Progenitor cell of endocrine pancreas (in vitro differentiated cells): ENCODE measurements at places on chromosomes 6 and 20.

DNA sequence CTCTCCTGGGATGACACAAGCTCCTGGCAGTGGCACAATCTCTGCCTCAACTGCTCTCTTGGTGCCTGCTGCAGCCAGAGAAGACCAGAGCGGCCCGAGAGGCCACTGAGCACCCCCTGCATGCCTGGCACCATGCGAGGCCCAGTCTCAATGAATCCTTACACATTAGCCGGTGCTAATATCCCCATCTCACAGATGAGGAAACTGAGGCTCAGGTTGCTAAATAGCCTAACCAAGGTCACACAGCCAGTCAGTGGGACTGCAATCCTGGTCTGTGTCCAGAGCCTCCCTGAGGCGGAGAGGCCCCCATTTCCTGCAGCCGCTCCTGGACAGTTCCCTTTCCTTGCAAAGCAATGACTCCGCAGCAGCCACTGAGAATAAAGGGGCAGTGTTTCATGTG lies 81.2 kb downstream of the GRM4 start:
- no peak for DNase-seq

- no peak for DNase-seq
These were observed 31.3 kb downstream of the RARS2 start for GRCh38 chr6:87558446-87558845.

- DNase-seq, result no peak
These were observed 687.7 kb upstream of the MARCKS start for GRCh38 chr6:113169484-113169883.

- no peak for DNase-seq
These were observed 10.0 kb upstream of the FAM110A start for GRCh38 chr20:823574-823902.

- DNase-seq, result no peak
These were observed 17.1 kb downstream of the MYLIP start for GRCh38 chr6:16146028-16146427.

DNA sequence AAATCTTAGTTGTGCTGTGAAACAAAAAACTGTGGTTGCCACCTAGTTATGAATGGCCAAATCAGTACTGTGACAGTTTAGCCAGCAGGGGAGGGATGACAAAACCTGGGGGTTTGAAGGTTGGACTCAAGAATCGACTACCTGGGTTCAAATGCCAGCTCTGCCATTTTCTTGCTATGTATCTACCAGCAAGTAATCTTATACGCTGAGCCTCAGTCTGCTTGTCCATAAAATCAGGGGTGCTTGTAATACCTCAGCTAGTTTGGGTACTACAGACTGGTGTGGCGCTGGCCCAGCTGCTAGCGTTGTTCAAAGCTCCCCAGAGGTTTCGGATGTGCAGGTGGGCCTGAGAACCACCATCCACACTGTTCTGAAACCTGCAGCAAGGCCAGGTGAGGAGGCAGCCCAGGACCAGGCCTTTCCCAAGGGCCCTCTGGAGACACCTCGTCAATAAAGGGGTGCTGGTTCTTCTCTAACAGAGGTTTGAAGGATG lies 40.4 kb downstream of the TRAM2 start:
- DNase-seq, result no peak

- no peak for DNase-seq
These were observed 85.8 kb downstream of the TRMT11 start for GRCh38 chr6:126072172-126072571.

GRCh38 chr6:129641344-129641743 lies 68.6 kb downstream of the ARHGAP18 start:
- DNase-seq, result no peak

DNA sequence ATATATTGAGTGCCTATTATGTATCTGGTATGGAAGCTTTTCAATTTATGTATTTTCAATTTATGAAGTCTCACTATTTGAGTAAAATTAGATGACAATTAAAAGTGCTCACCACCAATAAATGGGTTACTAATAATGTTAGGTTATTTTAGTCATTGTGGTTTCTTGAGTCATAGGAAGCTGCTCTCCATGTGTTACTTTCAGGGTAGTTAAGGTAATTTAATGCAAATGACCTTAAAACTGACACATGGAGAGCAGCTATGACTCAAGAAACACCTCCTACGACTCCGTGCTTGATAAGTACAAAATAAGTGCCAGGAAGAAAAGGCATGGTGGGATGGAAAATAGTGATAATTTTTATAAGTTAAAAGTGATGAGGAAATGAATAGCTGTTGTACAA lies 16.5 kb upstream of the TINAG start:
- no peak for DNase-seq

- no peak for DNase-seq
These were observed 7.7 kb upstream of the KLHL31 start for GRCh38 chr6:53673162-53673727.

GRCh38 chr6:31377029-31377428 lies 20.1 kb upstream of the HLA-B start:
- no peak for DNase-seq

- DNase-seq, result no peak
These were observed 7.2 kb upstream of the HDAC2 start for GRCh38 chr6:113978084-113978675.

- no peak for DNase-seq
These were observed 58.2 kb upstream of the TNFAIP3 start for GRCh38 chr6:137808836-137809315.

DNA sequence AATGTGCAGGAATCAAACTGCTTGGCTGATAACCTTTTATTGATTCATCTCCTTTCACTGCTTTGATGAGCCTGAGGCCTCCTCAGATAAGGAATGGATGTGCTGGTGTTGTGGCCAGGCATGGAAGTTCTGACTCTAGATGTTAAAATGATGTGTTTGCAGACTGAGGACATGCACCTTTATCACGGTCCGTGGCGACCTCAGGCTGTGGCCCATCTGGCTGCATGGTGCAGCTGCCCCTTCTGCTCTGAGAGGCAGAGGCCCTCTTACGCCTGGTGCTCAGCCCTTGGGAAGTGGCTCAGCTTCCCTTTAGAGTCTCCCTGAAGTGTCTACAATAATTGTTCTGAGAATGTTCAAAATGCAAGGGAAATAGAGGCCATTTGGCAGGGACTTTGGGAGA lies 26.2 kb downstream of the CDH4 start:
- DNase-seq, result no peak

- no peak for DNase-seq
These were observed 127.6 kb upstream of the FAM184A start for GRCh38 chr6:119205911-119206618.

GRCh38 chr6:71080133-71080532 lies 123.3 kb upstream of the B3GAT2 start:
- no peak for DNase-seq

DNA sequence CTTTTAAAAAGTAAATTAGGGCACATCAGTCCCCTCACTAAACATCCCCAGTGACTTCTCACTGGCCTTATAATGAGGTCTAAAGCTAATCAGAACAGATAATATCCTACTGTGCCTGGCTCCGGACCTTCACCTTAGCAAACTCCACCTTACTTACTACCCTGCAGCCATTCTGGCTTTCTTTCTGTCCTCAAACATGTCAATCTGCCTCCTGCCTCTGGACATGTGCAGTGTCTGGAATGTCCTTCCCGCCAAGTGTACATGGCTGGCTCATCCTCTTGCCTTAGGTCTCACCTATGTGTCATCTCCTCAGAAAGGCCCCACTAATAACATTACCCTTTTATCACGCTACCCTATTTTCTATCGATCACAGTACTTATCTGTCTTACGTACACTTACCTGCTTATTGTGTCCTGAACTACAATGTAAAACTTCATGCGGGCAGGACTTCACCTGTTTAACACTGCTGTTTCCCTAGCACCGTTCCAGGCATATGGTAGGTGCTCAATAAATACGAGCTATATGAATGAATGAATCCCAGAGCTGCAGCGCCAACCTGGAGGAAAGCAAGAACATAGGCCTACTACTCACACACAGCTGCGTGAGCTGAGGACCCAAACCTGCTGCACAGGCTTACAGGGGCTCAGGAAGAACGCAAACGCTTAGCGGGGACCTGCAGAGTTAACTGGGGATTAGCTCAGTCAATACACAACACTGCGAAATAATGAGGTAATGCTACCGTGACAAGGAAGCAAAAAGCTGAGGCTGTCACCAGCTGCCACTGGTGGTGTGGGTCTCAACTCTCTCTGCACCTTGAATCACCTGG lies 991 bp downstream of the UQCC2 start:
- DNase-seq, result no peak

- no peak for DNase-seq
These were observed 157.2 kb downstream of the SIM1 start for GRCh38 chr6:100307561-100307960.

DNA sequence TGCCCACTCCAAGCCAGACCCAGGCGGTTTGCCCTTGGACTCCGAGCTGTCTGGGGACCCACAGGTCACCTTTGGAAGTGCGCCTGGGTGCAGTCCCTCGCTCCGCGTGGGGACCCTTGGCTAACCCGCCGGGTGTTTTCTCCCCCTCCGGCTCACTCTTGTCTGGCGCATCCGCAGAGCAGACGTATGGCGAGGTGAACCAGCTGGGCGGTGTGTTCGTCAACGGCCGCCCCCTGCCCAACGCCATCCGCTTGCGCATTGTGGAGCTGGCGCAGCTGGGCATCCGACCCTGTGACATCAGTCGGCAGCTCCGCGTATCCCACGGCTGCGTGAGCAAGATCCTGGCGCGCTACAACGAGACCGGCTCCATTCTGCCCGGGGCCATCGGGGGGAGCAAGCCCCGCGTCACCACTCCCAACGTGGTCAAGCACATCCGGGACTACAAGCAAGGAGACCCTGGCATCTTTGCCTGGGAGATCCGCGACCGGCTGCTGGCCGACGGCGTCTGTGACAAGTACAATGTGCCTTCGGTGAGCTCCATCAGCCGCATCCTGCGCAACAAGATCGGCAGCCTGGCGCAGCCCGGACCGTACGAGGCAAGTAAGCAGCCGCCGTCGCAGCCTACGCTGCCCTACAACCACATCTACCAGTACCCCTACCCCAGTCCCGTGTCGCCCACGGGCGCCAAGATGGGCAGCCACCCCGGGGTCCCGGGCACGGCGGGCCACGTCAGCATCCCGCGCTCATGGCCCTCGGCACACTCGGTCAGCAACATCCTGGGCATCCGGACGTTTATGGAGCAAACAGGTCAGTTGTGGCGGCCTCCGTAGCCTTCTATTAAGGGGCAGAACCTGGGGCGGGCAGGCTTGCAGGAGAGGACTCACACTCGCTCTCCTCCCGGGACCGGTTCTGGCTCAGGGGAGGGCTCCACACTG lies 1.1 kb downstream of the PAX1 start:
- DNase-seq, result no peak

DNA sequence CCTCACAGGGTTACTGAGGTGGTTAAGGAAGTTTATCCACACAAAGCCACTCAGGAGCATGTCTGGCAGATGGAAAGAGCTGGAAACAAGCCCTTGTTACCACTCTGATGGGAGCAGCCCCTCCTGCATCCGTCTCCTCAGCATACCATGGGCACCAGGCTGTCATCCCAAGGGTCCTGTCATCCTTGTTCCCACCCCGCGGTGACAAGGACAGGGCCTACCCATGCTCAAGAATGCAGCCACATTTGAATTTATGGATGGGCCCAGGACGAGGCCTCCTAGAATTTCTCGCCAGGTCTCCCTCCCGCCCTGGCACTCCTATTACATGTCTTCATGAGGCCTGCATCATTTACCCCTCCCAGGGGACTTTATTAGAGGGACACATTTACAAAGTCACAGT lies 60.0 kb downstream of the NPEPL1 start:
- DNase-seq, result no peak

GRCh38 chr20:63568986-63569949 lies 4.8 kb downstream of the HELZ2 start:
- no peak for DNase-seq

- DNase-seq, result no peak
These were observed 551.0 kb upstream of the BTBD3 start for GRCh38 chr20:11366660-11367059.

DNA sequence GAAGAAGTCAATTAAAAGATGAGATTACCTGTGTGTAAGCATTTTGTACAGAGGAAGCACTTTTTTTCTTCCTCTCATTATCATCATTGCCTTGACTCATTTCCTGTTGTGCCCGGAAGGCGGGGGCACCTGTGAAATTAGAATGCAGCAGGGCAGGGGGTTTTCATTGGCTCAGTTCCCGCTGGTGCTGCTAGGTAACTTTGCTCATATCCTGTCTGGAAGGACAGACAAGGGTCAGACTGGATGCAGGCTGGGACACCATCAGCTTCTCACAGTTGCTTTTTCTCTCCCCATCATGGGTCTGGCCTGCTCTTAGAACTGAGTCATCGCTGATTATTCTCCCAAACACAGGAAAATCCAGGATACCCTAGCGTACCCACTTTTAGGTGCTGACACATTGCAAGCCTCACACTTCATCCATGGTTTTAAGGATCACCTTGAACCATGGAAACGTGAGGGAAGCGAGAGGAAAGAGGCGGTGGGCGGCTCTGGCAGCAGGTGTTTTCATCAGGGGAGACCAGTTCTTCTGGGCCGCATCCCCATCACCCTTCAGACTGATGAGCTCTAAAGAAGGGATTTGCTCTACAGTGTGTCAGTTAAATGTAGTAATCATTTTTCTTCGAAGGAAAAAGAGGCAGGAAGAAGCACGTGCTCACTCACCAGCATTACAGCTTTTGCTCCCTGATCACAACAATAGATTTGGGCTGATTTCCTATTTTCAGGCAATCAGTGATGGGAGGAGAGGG lies 195.7 kb upstream of the SASH1 start:
- no peak for DNase-seq
